KBM-7 (cell line): ENCODE measurements at places on chromosomes 2 and 18.

DNA sequence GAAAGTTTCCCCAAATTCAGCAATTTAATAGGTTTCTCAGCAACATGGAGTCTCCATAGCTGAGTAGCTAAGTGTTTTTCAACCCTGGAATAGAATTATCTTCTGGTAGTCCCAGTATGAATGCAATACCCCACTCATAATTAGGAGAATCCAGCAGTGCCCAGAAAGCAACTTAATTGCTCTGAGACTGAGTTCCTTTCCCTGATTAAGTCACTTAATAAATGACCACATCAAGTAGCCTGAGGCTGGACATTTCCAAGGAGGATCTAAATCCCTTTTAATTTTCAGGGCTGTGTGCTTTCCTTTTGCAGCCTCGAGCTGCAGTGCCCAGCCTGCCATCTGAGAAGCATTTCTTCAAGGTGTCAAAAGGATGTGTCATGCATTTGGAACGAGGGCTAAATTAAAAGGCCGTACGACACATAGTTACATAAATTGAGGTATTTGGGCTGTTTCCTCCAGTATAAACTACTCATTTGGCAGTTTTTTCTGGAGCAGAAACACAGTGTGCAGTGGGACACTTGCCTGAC lies 17.7 kb upstream of the SIX2 start:
- no peak for DNase-seq

DNA sequence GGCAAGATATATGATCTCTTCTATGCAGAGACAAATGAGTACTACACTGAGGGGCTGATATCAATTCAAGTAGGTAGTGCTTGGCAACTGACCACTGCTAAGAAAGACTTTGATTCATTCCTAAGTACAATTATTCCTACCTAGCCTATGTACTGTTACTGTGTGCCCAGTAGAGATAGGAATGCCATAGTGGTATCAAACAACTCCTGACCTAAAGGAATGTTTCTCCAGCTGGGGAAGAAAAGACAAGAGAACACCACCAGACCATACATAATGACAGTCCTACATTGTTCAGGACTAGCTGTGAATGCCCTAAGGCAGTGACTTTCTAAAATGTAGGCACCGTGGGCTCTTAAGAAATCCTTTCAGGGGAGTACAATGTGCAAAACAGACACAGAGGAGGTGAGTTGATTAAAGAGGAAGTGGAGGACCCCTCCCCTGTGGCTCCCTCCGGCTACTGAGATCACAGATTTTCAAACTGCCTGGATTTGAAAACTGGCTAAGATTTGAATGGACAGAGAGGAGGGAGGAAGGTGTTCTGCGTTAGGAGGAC lies 89.1 kb downstream of the ANTXR1 start:
- no peak for DNase-seq

DNA sequence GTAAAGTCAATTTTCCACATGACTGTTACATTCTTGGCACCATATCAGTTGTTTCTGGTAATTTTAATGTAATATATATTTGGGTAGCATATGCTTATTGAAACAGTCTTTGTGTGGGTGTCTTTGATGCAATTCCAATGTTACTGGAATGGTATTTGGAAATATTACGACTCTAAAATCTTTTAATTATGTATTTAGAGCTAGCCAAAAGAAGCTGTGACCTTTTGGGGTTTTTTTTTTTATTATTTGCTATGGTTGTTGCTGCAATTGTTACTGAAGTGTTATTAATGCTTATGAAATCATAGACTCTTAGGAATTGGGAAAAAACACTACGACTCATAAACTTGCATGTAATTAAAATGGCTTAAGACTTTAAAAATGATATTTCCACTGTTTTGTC lies 95.9 kb downstream of the AOX1 start:
- no peak for DNase-seq

DNA sequence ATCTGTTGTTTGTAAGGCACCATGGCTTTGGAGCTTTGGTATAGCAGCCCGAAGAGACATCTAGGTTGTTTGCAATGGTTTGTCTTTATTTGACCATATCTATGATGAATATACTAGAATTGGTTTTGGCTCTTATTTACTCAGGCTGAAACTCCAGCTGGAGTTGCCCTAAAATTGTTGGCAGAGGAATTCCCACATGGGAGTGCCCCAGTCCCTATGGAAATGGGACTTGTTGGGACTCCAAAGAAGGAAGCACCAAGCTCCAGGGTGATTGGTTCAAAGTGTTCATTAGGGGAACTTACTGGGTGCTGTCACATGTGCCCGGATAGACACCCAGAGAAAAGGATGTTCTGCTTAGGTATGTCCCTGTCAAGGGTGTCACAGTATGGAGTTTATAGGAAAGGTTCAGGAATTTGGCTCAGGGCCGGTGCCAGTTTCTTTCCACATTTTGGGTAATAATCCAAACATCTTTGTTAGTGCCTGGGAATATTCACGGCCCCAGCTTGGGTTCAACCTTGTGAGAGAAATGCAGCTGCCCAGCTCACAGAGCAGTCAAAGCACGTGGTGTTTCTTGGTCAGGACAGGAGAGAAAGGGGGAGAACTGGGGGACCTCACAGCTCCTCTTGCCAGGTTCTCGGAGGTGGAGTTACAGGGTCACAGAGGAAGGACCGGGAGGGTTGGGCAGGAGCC lies 123.5 kb upstream of the ZSWIM2 start:
- DNase-seq: no peak

- DNase-seq: no peak
These were observed 142.5 kb downstream of the OTX1 start for GRCh38 chr2:63192889-63193774.

DNA sequence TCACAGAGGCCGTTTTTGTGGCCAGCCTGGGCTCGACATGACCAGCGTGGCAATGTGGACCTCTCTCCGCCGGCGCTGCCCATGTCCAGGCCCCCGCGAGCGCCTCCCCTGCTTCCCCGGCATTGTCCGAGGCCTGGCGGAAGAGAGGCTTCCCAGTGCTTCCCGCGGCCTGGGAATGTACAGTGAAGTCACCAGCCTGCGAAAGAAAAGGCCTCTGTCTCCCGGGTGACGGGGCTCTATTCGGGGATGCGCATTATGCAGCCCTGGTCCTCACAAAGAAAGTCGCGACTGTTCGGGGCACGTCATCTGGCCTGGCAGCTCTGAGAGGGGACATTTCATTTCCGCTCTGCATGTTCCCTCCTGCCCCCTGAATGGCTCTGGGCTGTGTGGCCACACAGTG lies 109.2 kb upstream of the AGAP1 start:
- no peak for DNase-seq

DNA sequence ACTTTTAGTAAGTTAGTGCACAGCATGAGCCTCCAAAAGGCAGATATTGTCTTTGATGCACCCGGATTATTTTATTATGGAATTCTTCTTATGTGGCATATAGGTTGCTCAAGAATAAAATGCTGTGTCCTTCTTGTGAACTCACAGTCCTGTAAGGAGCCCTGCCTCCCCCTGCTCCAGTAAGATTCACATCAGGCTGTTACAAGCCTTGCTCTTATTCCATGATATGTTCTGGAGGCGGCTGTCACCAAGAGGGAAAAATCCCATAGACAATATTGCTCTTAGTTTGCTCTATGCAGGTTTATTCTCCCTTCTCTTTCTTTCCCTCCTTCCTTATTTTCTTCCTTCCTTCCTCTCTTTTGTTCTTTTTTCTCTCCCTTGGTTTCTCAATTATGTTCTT lies 182.3 kb downstream of the MYT1L start:
- DNase-seq: no peak

DNA sequence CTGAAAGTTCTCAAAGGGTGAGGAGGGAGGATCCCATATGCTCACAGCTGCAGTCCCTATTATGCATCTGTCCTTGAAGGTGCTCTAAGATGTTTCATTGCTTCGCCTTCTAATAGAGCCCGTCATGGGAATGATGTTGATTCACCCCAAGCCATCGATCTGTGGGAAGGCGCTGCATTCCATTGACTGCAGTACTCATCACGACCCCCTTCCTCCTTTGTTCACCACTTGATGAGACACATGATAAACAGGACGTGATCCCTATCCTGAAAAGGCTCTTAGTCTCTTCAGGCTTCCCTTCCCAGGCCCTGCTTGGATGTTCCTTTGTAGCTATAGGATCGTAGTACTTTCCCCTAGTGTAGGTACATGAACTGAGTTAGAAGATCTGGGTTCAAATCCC lies 181.8 kb downstream of the AGPS start:
- DNase-seq: no peak

DNA sequence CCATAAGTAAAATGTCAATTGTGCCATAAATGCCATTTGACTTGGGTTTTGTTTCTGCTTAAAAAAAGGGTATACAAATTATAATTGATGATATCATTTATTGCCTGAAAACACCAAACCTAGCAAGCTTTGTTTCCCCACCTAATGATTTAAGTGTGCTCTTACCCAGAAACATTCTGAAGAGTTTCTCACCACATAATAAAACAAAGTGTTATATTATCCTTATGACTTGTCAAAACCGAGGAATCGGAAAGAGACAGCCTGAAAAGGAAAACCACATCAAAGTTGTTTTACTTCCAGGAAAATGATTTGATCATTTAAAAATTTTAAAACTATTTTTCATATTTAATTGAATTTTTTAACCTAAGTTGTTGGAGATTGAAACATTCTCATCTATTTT lies 170.5 kb upstream of the SLC39A10 start:
- no peak for DNase-seq

DNA sequence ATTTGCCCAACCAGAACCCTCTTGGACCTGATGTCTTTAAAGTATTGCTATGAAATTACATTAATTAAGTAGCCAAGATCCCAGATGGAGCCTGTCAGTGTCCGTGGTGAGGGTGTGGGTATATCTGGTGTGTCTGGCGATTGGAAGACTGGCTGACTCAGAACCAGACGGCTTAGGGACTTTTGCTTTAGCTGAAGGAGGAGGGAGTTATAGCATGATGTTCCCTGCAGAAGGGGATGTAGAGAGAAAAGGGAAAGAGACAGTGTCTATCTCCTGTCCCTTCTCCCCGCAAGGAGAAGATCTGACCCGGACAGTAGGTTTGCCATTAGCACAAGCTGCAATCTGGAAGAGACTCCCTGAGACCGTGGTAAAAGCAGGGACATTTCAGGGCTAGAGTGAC lies 60.6 kb downstream of the POU3F3 start:
- DNase-seq: no peak

GRCh38 chr18:21454725-21455124 lies 145.8 kb downstream of the ESCO1 start:
- no peak for DNase-seq

DNA sequence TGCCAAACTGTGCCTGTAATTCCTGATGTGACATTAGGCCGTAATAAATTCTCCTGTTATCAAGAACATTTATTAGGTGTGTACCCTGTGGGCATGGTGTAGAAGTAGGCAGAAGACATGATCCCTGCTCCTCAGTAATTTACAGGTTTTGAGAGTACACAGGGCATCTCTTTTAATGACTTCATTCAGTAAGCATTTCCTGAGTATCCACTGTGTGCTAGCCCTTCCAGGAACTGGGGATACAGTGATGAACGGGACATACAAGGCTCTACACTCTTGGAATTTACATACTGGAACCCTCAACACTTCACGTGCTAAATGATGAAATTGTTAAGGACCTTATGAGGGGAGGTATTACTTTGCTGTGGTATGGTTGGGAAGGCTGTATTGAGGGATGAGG lies 30.2 kb downstream of the DIS3L2 start:
- no peak for DNase-seq
